Left cardiac atrium (tissue), 4 donors: ENCODE measurements at places on chromosomes 7 and 10. TPM values are rescaled to one million over a fixed set of nuclear protein-coding genes. Genes with fewer than 3 reads are reported as not detected.

Gene EGR2
- total RNA-seq: 4.4 TPM

Gene BUB3
- 38.0 TPM for total RNA-seq

Gene TRIL
- 6.0 TPM for total RNA-seq

Gene OLAH
- total RNA-seq: 0.35 TPM

Gene SFMBT2
- 9.9 TPM for total RNA-seq

Gene OPALIN
- total RNA-seq: not detected

Gene ZPBP
- not detected for total RNA-seq

Gene SGCE
- 40.7 TPM for total RNA-seq

Gene H2BK1
- total RNA-seq: not detected

Gene SP8
- total RNA-seq: not detected

Gene NEURL1
- total RNA-seq: 0.39 TPM

- DNase-seq: no peak
These were observed 156.5 kb upstream of the HDAC9 start for GRCh38 chr7:18338910-18339523.

DNA sequence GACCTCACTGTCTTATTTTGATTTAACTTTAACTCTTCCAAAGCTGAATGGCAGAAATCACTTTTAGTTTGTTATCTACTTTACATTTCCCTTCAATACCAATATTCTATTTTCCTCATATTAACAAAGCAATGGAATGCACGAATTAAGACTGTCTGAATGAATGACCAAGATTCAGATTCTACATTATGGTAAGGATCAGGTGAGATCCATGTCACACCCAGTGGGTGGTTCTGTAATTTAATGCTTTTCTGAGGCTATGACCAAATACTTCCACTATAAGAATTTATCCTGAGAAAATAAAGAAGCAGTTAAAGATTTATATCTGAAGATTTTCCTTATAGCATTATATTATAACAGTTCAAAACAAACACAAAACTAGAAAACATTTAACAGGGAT, 90.2 kb upstream of the NUPR2 start:
- no peak for DNase-seq

DNA sequence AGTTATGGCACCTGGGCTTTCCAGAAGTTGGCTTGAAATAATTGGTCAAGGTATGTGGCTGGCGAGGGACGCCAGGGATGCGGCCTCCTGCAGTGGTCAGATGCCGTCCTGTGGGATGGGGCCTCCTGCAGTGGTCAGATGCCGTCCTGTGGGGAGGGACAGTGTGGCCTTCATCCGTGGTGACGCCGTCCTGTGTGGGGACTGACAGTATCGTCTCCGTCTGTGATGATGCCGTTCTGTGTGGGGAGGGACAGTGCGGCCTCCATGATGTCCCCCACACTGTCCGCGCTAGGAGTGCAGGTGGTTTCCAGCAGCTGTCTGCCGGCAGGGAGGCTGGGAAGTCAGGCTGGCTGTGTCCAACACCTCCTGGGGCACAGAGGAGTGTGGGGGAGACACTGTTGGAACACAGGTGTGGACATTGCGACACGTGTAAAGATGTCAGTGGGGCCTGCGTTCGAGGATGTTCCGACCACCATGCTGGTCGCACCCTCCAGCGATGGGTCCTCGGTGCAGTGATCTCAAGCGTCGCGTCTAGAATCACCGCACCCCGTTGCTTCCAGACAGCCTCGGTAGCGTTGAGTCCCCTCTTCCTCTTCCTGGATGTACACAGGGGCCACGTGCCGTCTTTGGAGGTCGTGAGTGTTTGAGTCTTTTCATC, 52.6 kb downstream of the INPP5A start:
- no peak for DNase-seq

GRCh38 chr7:122628651-122629411, 70.1 kb downstream of the RNF133 start:
- DNase-seq: no peak

DNA sequence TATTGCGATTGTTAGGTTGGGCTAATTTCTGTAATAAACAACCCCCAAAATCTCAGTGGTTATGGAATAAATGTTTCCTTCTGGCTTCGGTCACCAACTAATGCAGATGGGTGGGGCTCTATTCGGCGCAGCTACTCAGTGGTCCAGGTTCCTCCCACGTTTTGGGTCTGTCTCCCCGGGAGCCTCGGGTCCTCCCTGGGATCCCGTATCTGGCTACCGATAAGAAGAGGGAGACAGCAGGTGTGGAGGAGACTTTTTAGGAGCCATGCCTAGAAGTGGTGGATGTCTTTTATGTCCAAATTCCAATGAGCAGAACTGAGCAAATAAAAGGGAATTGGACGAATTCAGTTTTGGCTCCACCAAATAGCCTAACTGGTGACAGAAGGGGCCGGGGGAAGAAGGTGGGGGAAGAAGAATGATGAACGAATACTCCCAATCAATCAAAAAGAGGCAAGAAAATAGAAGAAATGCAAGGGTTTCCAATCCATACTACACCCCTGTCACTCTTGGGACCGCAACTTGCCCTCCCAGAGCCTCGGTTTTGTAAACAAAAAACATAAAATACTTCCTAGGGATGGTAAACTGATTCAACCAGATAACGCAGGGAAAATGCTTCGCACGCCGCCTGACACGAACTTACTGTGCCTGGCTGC, 498 bp upstream of the C10orf53 start:
- no peak for DNase-seq

- no peak for DNase-seq
These were observed 6.2 kb downstream of the BUB3 start for GRCh38 chr10:123160311-123160980.

DNA sequence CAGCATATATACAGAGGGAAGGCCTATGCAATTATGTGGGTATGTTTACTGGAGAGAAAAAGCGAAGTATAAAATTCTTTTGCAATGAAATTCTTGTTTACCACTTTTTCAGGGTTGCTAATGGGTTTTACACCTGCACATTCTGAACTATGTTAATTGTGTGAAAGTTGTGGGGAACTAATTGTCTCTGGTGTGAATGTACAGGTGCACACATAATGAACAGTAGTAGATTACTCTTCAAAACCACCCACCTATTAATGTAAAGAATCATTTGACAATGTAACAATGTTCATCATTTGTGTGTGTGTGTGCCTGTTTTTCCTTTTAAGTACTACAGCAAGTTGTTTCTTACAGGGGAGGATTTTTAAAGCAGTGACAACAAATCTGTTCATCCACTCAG, 80.0 kb upstream of the FEZF1 start:
- DNase-seq: no peak

DNA sequence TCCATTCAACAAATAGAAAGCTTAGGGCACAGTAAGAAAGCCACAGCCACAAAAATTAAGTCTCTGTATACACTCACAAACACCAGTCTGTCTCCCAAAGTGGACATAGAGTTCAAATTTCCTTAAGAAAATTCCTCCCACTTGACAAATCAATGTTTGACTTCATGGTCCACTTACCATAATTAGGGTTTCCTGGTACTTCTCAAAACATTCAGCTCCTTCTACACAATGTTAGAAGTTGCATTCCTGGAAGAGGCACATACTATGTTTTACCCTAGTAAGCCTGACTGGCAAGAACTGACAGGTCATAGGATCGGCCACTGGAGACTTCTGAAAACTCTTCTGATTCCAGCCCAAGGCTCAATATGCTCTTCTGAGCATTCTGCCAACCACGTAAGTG, 70.5 kb downstream of the CPXM2 start:
- no peak for DNase-seq

DNA sequence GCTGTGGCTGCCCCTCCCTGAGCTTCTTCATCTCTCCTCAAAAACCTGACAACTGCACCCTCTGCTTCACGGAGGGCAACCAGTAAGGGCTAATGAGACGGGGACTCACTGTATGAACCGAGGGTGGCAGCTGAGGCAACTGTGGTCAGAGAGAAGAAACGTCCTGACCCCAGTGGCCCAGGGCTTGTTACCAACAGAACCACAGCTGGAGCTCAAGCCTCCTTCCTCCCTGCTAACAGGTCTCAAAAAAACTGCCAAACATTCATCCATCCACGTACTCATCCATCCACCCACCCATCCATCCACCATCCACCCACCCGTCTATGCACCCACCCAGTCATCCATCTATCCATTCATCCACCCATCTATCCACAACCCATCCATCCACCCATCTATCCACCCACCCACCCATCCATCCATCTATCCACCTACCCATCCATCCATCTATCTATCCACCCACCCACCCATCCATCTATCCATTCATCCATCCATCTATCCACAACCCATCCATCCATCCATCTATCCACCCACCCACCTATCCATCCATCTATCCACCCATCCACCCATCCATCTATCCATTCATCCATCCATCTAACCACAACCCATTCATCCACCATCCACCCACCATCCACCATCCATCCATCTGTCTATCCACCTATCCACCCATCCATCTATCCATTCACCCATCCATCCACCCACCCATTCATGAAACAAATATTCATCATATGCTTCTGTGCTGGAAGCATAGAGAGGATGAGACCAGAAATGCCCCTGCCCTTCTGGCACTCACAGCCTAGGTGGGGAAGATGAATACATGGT, 111.7 kb downstream of the PDGFA start:
- DNase-seq: no peak

- DNase-seq: no peak
These were observed 155.2 kb downstream of the MAGI2 start for GRCh38 chr7:79298145-79298760.

GRCh38 chr10:1054684-1055083, 1.5 kb upstream of the WDR37 start:
- no peak for DNase-seq

DNA sequence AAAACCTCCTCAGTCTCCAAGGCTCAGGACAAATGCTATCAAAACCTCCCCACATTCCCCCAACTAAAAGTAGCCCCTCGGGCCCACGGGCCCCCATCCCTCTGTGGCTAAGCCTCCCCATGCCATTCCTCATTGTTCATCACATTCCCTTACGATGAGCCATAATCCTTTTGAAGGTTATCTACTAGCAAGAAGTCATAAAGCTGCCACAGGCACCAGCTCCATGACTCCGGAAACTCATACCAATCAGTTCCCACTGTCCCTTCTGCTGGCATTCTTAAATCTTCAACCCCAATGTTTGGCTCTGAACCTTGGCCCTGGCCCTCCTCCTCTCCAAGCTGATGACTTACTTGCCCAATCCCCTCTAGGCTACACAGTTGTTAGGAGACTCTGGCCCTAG, 19.4 kb upstream of the TM9SF3 start:
- no peak for DNase-seq

GRCh38 chr7:81624650-81625631, 144.9 kb downstream of the HGF start:
- DNase-seq: no peak

DNA sequence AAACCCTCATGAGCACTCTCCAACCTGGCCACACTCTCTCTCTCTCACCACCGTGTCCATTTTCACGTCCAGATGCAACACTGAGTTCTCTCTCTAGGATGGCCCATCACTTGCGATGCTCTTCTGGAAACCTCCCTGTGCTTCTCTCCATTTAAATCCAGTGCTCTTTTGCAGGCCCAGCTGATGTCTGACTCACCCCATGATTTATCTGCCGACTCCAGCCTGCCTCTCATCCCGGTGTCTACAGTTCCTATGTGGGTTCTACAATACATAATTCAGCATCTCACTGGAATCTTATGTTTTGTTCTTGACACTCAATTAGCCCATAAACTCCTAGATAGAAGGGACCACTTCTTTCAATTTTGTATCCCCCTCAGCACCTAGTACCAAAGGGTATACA, 5.0 kb downstream of the TPK1 start:
- DNase-seq: no peak

GRCh38 chr10:101289541-101289940, 60.3 kb upstream of the LBX1 start:
- no peak for DNase-seq
